Uterus (tissue), 4 donors: ENCODE measurements at places on chromosomes 4 and X.

DNA sequence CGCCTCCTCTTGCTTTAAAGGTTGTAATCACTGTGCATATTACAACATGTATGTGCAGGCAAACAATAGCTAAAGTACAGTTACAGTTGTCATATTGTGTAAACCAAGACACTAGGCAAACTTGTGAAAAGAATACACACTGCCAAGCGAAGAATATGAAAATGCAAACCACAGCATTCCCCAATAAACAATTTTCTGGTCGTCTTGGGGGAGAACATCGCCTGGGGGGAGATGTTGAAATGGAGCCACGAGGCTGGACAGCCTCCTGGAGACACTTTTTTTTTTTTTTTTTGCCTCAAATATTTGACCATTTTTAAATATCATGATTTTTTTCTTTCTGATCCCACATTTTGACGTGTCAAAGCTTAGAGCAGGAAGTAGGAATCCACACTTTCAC is 51.7 kb upstream of the PDLIM3 start:
- no peak for DNase-seq

- DNase-seq = no peak
Observed at GRCh38 chrX:113644426-113644825, 803.8 kb upstream of the AMOT start.

DNA sequence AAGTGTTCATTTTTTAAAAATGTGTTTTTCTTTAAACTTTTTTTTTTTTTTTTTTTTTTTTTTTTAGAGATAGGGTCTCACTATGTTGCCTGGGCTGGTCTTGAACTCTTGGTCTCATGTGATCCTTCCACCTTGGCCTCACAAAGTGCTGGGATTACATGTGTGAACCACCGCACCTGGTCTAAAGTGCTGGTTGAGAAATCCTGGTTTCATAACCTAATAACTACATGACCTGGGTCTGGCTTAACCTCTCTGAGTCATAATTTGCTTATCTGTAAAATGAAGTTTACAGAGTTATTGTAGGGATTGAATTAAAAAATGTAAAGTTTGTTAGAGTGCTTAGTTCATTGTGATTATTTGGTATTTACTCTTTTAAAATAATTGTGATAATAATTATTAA is 5.2 kb downstream of the HSD17B13 start:
- DNase-seq = no peak

DNA sequence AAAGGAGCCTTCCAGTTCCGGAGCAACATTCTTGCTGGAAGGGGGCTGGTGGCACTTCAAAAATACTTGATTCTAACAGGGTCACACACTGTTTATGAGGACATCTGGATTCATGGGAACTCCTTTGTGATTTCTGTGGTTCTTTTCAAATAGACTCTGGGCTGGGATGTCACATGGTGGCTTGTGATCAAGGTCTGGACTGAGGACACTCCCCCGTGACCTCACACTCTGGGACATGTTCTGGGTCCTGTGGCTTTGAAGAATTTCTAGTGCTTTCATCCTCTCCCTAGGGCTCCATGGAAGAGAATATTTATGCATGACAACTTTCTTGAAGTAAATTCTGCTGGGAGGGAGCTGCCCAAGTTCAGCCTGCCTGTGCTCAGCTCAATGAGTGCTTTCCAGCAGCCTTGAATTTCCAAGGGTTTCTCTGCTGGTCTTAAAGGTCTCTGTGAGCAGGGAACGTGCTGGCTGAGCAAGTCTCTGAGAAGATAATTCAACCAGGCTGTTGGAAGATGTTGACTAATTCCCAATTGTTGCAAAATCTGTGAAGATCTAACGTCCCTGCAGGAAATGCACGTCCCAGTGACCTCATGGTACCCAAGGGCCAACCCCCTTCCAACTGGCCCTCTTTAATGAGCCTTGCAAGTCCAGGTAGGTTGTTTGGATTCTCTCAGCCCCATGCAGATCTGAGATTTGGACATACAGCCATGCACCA is 36.3 kb downstream of the GPR143 start:
- DNase-seq = no peak

GRCh38 chr4:140944199-140944515 is 188.0 kb upstream of the TBC1D9 start:
- DNase-seq = no peak

DNA sequence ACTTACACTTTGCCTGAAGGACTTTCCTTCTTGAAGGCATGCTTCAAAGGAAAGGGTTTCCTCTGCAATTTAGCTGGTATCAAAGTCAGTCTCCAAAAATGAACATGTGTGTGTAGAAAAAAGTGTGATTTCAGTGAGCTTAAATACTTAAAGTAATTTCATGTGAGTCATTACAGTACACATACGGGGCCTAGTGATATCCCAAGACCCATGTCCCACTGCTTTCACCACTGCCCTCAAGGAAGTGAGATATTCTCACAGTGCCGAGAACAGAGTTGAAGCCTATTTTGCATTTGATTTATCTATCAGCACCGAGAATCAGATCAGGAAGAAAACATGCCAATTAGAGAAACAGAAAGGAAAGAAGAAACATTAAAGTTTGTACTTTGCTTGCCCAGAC is 61.0 kb downstream of the CHST7 start:
- no peak for DNase-seq

GRCh38 chr4:59161249-59161648 is 2038.9 kb upstream of the ADGRL3 start:
- no peak for DNase-seq

DNA sequence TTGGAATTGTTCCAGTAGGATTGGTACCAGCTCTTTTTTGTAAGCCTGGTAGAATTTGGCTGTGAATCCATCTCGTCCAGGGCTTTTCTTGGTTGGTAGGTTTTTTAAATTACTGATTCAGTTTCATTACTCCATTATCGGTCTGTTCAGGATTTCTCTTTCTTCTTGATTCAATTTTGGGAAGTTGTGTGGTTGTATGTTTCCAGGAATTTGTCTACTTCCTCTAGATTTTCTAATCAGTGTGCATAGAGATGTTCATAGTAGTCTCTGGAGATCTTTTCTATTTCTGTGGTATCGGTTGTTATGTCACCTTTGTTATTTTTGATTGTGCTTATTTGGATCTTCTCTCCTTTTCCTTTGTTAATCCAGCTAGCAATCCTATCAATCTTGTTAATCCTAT is 248.7 kb downstream of the ARHGAP10 start:
- DNase-seq = no peak

DNA sequence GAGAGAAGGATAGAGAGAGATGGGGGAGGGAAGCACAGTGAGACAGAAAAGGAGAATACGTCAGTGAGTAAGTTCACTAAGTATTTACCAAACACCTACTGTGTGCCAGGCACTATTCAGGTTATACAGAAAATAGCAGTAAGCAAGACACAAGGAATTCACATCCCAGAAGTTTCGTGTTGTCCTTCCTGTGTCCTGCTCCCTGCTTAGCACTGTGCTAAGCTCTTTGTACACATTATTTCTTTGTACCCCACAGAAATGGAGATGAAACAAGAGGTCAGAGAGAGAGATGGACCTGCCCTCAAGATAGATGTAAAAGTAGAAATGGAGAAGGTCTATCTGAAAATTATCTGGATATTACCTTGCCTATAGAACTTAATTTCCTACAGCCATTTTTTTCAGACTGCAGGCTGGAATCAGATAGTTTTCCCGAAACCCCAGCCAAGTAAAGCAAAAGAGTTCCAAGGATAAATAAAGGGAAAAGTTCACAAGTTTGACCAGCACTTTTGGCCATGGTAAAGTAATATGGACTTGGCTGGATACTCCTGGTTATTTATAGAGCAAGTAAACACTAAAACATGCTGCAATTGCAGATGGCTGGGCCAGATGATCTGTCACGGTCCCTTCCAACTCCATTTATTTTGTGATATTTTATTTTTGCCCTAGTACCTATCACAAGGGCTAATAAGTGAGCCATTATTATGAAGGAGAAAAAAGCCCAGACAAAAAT is 353.7 kb upstream of the SLC7A11 start:
- DNase-seq = peak; percentile 19

- peak; percentile 17 for DNase-seq
Observed at GRCh38 chr4:83548151-83548905, 12.4 kb downstream of the GPAT3 start.

DNA sequence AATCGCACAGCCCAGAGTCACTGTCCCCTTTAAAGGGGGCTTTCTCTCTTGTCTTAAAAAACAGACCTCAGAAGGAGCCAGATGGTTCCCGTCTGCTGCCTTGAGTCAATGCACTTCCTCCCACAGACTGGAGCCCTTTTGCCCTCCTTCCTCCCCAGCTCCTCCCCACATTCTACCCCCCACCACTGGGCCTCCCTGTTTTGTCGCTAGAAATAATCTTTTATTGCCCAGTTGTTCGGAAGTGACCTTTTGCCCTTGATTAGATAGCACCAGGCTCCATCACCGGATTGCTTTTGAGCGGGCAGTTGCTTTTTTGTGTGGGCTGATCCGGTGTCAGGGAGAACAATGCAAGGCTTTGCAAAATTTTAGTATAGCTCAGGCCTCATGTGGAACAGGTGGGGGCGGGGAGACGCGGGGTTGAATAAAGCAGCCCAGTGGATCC is 47.7 kb downstream of the SPRY1 start:
- DNase-seq = no peak

DNA sequence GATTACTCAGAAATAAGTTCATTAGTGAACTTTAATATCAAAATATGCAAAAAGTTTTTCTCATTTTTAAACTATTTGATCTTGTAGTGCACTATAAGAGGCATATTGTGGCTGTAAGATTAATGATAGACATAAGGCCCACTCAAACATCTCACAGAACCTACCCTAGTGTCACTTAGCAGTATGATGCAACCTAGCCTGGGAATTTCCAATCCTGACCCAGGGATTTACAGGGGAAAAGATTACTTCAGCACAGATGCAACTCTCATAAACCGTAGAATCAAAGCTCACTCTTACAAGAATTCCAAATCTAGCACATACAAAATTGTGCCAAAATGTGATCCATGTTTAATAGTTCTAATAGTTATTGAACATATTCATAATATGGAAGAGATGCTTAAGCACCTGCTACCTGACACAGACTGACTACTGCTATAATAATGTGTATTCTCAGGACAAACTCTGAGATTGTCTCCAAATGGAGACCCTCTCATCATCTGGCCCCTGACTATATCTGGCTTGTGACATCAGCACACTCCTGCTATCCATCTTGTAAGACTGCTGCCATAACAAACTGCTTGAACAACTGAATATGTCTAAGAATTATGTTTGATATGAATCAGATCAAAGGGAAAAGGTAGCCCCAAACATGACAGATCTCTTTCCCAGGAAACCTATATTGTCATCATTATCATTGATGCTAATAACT is 271.9 kb downstream of the PABPC4L start:
- DNase-seq = no peak

DNA sequence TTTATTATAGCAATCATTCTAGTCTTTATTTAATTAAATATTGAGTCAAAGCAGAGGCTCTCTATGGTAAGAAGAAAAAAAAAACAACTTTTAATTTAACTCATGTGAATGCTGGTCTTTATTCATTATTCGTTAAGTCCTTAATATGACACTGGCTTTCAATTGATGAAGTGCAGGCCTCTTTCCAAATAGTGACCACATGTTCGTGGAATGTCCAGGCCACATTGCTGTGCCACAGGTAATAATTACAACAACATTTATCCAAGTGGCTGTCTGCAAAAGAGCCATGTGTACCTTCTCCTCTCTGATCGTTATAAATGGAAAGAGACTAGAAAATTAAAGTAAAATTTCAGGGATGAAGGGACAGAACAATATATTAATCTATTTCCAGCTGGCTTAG is 220.1 kb upstream of the PABPC4L start:
- no peak for DNase-seq

GRCh38 chr4:9769321-9769720 is 12.1 kb upstream of the DRD5 start:
- no peak for DNase-seq

DNA sequence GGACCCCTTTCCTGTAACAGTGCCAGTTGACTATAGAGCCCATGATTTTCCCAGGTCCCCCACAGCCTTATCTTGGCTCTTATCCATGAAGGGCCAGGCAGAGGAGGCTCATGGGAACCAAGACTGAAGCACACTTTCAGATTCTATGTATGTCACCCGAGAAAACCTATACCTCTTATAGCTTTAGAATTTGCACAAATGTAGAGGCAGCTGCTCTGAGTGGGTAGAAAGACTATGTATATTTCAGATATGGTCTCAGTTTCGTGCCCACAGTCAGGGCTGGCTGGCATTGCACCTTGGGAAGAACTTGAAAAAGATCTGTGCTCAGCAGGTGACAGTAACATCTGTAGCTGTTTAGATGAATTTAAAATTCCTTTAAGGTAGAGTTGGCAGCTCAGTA is 8.3 kb upstream of the LNX1 start:
- no peak for DNase-seq

DNA sequence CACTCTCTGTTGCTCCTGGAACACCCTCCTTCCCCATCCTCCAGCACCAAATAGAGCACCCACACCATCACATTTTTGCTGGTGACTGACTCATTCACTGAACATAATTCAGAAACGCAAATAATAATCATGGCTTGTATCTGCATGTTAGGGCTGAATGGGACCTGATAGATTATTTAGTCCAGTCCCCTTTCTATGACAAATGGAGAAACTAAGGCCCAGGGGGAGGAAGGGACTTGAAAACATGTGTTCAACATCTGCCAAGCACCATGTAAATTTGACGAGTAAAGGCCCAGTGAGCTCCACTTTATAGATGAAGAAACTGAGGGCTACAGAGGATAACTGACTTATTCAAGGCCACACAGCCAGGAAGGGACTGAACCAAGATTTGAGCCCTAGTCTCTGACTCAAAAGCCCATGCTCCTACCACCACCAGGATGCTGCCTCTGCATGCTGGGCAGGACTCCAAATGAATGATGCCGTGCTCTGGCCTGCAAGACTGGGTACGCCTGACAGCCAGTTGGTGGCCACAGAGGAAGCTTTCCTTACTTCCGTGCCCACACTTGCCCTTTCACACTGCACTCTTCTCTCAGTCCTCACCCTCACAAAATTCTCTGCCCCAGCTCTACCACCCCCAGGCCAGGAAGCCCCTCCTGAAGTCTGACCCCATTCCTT is 133.3 kb upstream of the PJA1 start:
- no peak for DNase-seq

DNA sequence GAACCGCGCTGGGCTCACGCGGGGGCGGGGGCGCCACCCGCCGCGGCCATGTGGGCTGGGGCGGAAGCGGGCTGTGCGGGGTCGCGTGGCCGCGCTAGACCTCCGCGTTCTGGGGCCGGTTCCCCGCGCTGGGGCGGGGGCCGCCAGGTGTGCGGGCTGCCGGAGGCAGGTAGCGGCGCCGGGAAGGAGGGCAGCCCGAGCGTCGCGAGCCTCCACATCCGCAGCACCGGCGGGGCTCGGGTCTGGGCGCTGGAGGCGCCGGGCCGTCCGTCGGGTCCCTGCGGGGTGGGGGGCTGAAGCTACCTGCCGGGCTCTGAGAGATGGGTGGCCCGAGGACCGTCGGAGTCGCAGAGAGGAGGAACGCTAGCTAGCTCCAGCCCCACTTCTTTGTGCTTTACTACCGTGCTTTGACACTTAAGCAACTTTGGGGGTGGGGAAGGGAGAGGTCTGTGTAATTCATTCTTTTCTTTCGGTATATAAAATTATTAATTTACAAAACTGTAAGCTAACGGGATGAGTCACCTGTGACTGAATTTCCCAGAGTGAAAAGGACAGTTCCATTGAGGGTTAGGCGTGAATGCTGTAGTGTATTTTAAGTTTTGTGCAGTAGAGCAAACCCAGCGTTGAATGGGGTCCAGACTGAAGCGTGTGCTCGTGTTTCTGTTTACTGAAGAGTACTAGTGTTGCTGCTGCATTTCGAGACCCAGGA is 689 bp downstream of the METAP1 start:
- DNase-seq = peak; percentile 19
